ENCODE measurements at places on chromosomes 7 and 10.

GRCh38 chr7:132681951-132682350 lies 105.7 kb upstream of the PLXNA4 start:
- no peak for DNase-seq

DNA sequence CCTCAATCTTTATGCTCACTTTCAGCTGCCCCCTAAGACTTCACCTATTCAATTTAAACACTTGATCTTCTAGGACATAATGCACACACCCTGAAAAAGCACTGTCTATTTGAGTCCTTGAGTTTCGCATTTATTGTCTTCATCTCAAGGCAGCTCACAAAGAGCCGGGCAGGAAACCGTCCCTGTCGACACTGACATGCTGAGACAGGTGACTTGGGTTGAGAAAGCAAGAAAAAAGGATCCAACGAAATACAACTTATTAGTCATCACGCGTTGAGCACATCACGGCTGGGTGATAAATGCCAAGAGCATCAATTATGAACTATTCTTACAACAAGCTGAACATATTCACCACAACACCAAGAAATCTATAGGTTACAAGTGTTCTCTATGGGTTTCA lies 91.1 kb downstream of the CALN1 start:
- DNase-seq = no peak

- DNase-seq = no peak
Measured at GRCh38 chr7:46291050-46291438, 370.0 kb upstream of the IGFBP3 start.

GRCh38 chr10:6956562-6956961 lies 376.5 kb upstream of the PRKCQ start:
- no peak for DNase-seq

DNA sequence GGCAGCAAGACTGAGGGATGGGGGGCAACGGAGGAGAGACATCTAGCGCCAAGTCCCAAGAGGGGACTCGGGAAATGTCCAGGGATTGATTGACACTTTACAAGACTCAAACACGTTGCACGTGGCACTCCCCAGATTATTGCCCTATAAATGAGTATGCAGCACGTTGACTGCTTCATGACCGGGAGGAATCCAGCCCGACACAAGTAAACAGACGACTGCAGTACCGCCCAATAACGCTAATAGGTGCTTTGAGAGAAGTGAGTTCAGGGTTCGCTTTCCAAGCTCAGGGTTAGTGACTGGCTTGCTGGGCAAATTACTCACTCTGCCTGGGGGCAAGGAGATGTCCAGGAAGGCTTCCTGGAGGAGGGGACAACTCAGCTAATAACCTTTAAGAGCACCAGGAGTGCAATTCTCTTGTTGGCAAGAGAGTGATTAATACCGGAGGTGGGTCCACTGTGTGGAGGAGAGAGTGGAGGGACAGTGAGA lies 73.3 kb upstream of the MYL10 start:
- no peak for DNase-seq

- DNase-seq = no peak
Measured at GRCh38 chr10:73762915-73763314, 18.7 kb downstream of the SEC24C start.

DNA sequence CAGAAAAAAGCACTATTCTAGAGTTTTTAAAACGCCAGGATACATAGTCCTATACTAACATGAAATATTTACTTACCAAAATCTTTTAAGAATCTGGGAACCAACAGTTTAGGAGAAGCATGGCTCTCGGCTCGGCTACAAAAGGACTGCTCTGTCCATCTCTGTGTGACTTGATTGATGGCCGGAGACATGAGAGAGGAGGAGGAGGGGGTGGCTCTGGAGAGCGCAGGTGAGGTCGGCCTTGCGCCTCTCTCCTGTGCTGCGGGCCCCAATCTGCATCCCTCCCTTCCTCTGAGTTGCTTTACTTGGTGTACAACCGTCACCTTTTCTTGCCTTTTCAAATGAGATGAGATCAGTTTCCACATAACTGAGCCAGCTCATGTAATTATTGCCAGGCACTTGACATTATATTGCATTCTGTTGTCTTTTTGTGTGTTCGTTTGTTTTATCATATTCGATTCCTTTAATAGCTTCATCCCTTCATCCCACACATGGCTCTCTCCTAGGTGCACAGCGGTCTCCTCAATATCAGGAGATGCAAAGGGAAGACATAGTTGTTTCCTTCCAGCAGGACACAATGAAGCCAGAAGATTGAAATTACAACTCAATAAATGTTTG lies 87.8 kb upstream of the KLF6 start:
- no peak for DNase-seq
